ENCODE measurements at places on chromosomes 11 and 22. TPM values are rescaled to one million over a fixed set of nuclear protein-coding genes. Genes with fewer than 3 reads are reported as not detected.

GRCh38 chr22:43921370-43921769 is 2.2 kb upstream of the PNPLA3 start:
- no peak overlapping the region for H3K27ac ChIP-seq
- H3K4me3 ChIP-seq = no peak overlapping the region
- H3K36me3 ChIP-seq = no peaks in the 10 kb centered on the region
- peaks cover 4% of the 10 kb centered on the region for H3K4me1 ChIP-seq

The GRIA4 gene
- not detected for total RNA-seq

The TMEM132A gene
- total RNA-seq = 2.4 TPM

GRCh38 chr11:124277804-124278203 is 21.6 kb downstream of the OR8G5 start:
- no peak for DNase-seq
- no peak overlapping the region for H3K27ac ChIP-seq
- no peaks in the 10 kb centered on the region for H3K27me3 ChIP-seq
- peaks cover 8% of the 10 kb centered on the region for H3K4me1 ChIP-seq
- H3K4me3 ChIP-seq = no peak overlapping the region

GRCh38 chr22:26615149-26615548 is 2.7 kb downstream of the CRYBB1 start:
- no peak overlapping the region for H3K4me3 ChIP-seq
- H3K4me1 ChIP-seq = peaks cover 7% of the 10 kb centered on the region
- DNase-seq = no peak
- no peak overlapping the region for H3K27ac ChIP-seq
- no peaks in the 10 kb centered on the region for H3K36me3 ChIP-seq

- no peaks in the 10 kb centered on the region for H3K36me3 ChIP-seq
- H3K4me3 ChIP-seq = peak within 1 kb of the TSS; percentile 38
- H3K27me3 ChIP-seq = peaks cover 37% of the 10 kb centered on the region
- H3K4me1 ChIP-seq = no peaks in the 10 kb centered on the region
- DNase-seq = no peak
- H3K27ac ChIP-seq = no peak within 1 kb of the TSS
Measured at GRCh38 chr22:29719899-29720645, at the start of gene CABP7. CABP7 (plus strand) TSS chr22:29720003; CDS start chr22:29720425, 422 bp downstream.

The RAB39A gene
- total RNA-seq = 0.39 TPM

The NLRP6 gene
- 1.5 TPM for total RNA-seq

The MUC2 gene
- not detected for total RNA-seq

GRCh38 chr11:76658651-76659650 is 11.6 kb downstream of the LRRC32 start:
- H3K36me3 ChIP-seq = no peaks in the 10 kb centered on the region
- no peak overlapping the region for H3K27ac ChIP-seq
- H3K27me3 ChIP-seq = no peaks in the 10 kb centered on the region
- no peak for DNase-seq
- H3K4me3 ChIP-seq = no peak overlapping the region

DNA sequence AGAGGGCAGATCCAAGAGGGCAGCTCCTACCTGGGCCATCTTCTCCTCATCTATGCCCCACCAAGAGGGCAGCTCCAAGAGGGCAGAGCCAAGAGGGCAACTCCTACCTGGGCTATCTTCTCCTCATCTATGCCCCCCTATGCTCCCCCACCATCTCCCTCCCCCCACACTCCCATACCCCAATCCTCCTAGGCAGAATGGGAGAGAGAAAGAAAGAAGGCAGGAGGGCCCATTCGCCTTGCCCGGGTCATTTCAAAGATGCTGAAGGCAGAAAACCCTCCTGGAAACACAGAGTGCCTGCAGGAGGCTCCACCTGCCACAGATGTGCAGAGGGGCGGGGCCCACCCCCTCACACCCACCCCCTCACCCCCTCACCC is 78.5 kb downstream of the BUD13 start:
- H3K4me1 ChIP-seq = peaks cover 6% of the 10 kb centered on the region
- H3K27ac ChIP-seq = no peak overlapping the region
- H3K27me3 ChIP-seq = peaks cover 1% of the 10 kb centered on the region
- H3K36me3 ChIP-seq = no peaks in the 10 kb centered on the region
- no peak for DNase-seq

The ANO5 gene
- total RNA-seq = not detected

DNA sequence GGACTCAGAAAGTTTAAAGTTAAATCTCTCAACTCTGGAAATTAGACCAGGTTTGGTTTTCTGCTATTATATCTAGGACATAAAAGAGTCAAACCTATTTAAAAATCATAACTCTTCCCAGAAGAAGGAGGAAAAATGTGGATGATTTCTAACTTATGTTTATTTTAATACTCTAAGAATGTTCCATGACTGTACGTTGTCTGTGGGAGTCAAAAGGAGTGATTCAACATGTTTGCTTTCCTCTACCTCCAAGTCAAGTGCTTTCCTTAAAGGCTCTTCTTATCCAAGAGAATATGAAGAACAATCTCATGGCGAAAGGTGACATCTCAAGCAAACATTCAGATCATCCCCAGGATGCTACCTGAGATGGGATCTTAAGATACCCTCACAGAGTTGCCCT is 21.6 kb downstream of the OR51E1 start:
- no peak overlapping the region for H3K4me3 ChIP-seq
- DNase-seq = no peak
- no peak overlapping the region for H3K27ac ChIP-seq
- no peaks in the 10 kb centered on the region for H3K36me3 ChIP-seq

DNA sequence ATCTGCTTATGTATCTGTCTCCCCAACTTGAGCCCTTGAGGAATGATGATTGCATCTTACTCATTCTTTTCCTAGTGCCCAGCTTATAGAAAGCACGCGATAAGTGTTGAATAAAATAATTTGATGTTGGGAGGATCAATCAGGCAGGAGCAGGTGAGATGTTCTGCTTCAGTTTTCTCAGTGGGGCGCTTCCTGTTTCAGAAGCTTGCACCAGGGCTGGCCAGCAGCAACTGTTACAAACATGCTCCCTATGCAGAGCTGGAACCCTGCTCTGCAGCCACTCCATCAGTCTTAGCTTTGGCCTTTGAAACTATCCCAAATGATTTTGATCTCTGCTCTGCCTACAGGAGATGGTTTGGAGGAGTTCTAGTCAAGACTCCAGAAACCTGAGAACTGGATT is 3.9 kb downstream of the ENDOD1 start:
- no peaks in the 10 kb centered on the region for H3K36me3 ChIP-seq
- peak overlapping the region; percentile 70 for H3K4me3 ChIP-seq
- no peaks in the 10 kb centered on the region for H3K27me3 ChIP-seq
- no peak for DNase-seq
- peak overlapping the region; percentile 18 for H3K27ac ChIP-seq
- H3K4me1 ChIP-seq = peaks cover 86% of the 10 kb centered on the region

The KCNK4 gene
- total RNA-seq = not detected

GRCh38 chr11:102613450-102613849 is 11.7 kb downstream of the MMP20 start:
- no peaks in the 10 kb centered on the region for H3K36me3 ChIP-seq

GRCh38 chr11:27532652-27533325 is 26.2 kb upstream of the LIN7C start:
- peak overlapping the region; percentile 17 for H3K27ac ChIP-seq
- no peak overlapping the region for H3K4me3 ChIP-seq
- no peaks in the 10 kb centered on the region for H3K36me3 ChIP-seq
- no peak for DNase-seq

The ANKK1 gene
- total RNA-seq = 0.79 TPM

DNA sequence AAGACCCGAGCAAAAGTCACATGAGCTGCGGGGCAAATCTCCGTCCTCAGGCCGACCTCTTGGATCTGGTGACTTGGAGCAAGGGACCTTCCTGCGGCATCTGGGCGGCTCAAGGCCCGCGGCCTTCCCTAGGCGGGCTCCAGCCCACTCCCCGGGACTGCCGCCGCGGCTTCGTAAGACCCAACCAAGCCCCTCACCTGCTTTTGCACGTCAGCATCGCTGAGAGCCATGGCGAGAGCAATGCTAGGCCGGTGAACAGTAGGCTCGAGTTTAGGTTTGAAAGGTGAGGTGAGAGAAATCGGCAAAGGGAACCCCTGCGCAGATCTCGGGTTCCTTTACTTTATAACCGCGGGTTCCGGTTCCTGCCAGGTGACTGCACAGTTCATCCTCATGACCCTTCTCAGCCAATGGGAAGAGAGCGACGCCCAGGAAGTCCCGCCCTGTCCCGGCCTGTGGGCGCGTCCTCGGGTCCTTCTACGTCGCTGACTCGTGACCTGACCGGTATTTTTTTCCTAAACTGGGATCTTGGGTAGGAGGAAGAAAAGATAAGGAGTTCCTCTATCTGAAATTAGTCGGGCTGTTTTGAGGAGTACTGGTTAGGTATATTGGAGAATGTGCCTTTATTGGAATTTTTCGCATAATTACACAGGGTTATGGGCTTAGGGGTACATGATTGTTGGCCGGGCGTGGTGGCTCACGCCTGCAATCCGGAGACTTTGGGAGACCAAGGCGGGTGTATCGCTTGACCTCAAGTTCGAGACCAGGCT is at the start of gene ATP6V1E1:
Gene ATP6V1E1, minus strand, starts transcription at position 344 of the 767 bp plus-strand sequence. Its CDS starts 114 bp downstream, at position 230.
- H3K36me3 ChIP-seq = no peaks in the 10 kb centered on the region
- H3K4me1 ChIP-seq = peaks cover 17% of the 10 kb centered on the region
- DNase-seq = peak; percentile 95
- peak within 1 kb of the TSS; percentile 99 for H3K4me3 ChIP-seq
- peak within 1 kb of the TSS; percentile 97 for H3K27ac ChIP-seq
- H3K27me3 ChIP-seq = no peaks in the 10 kb centered on the region

The OR2AG1 gene
- total RNA-seq = not detected

The CABP4 gene
- 8.9 TPM for total RNA-seq

DNA sequence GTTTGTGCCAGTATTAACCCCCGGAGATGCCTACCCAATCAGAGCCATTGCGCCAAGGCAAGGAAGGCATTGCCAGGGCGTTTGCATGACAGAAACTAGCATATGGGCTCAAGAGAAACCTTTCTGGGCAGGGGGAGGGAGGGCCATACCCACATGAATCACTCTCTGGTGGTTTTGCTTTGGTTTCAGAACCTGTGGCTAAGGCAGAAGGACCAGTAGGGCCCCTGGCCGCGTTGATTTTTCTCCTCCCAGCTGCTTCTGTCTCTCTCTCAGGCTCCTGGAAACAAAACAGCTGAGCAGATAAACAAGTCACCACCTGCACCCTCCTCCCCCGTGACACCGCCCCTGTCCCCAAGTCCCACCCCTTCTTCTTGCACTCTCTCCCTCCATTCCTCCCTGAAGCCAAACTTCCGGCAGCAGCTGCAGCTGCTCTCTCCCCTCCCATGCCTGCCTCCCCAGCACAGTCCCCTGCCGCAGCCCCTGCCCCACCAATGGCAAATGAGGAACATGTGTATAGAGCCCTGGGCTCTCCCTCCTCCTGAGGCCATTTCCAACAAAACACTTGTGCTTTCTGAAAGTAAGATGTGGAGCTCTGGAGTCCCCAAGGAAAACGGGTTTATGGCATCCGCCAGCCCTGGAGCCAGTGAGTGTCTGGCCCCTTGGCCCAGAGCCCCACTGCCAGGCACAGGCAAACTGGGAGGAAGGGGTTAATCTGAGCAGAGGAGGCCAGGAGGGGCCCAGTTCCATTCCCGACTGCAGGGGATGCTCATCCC is 39.0 kb upstream of the ADA2 start:
- no peaks in the 10 kb centered on the region for H3K27me3 ChIP-seq
- no peak overlapping the region for H3K27ac ChIP-seq
- DNase-seq = peak; percentile 83
- H3K4me1 ChIP-seq = peaks cover 35% of the 10 kb centered on the region
- no peaks in the 10 kb centered on the region for H3K36me3 ChIP-seq

DNA sequence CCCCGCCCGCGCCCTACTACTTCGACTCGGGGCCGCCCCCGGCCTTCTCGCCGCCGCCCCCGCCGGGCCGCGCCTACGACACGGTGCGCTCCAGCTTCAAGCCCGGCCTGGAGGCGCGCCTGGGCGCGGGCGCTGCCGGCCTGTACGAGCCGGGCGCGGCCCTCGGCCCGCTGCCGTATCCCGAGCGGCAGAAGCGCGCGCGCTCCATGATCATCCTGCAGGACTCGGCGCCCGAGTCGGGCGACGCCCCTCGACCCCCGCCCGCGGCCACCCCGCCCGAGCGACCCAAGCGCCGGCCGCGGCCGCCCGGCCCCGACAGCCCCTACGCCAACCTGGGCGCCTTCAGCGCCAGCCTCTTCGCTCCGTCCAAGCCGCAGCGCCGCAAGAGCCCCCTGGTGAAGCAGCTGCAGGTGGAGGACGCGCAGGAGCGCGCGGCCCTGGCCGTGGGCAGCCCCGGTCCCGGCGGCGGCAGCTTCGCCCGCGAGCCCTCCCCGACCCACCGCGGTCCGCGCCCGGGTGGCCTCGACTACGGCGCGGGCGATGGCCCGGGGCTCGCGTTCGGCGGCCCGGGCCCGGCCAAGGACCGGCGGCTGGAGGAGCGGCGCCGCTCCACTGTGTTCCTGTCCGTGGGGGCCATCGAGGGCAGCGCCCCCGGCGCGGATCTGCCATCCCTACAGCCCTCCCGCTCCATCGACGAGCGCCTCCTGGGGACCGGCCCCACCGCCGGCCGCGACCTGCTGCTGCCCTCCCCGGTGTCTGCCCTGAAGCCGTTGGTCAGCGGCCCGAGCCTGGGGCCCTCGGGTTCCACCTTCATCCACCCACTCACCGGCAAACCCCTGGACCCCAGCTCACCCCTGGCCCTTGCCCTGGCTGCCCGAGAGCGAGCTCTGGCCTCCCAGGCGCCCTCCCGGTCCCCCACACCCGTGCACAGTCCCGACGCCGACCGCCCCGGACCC is 17.4 kb upstream of the ACR start:
- no peaks in the 10 kb centered on the region for H3K27me3 ChIP-seq
- no peaks in the 10 kb centered on the region for H3K36me3 ChIP-seq
- no peak overlapping the region for H3K27ac ChIP-seq
- no peak for DNase-seq

GRCh38 chr22:30247974-30248373 is 1.4 kb upstream of the LIF start:
- H3K27ac ChIP-seq = no peak overlapping the region
- no peaks in the 10 kb centered on the region for H3K27me3 ChIP-seq
- H3K4me1 ChIP-seq = peaks cover 88% of the 10 kb centered on the region
- peaks cover 4% of the 10 kb centered on the region for H3K36me3 ChIP-seq
- peak overlapping the region; percentile 94 for H3K4me3 ChIP-seq

The NPAS4 gene
- total RNA-seq = not detected

The TREH gene
- not detected for total RNA-seq

The RBMXL2 gene
- total RNA-seq = not detected

DNA sequence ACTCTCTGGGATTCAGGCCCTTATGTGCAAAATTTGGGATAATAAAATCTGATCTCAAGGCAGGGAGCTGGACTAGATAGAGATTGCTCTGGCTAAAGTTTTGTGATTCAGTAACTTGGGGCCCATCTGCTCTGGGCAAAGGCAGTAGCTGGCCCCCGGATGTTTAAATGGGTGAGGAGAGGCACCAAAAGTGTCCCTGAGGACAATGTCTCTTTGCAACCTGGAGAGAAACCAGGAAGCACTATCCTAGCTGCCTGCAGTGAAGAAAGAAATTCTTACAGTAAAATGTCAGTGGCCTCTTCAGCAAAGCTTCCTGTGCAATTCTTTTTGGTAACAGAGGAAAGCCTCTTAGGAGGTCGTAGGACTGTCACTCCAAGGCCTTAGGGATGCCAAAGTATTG is 54.6 kb upstream of the BARX2 start:
- H3K27ac ChIP-seq = no peak overlapping the region
- no peaks in the 10 kb centered on the region for H3K36me3 ChIP-seq

The MS4A4A gene
- not detected for total RNA-seq

GRCh38 chr22:40320687-40321086 is 25.6 kb upstream of the ADSL start:
- no peaks in the 10 kb centered on the region for H3K27me3 ChIP-seq
- DNase-seq = no peak
- peak overlapping the region; percentile 1 for H3K4me3 ChIP-seq

The VSIG10L2 gene
- not detected for total RNA-seq

The GGTLC2 gene
- total RNA-seq = not detected

- H3K36me3 ChIP-seq = no peaks in the 10 kb centered on the region
- no peak for DNase-seq
Measured at GRCh38 chr11:128900468-128900867, 9.3 kb downstream of the KCNJ5 start.

The OR10A2 gene
- total RNA-seq = not detected

The CELSR1 gene
- total RNA-seq = 1.3 TPM
